ENCODE measurements at places on chromosomes 3 and 15.

- DNase-seq = no peak
These were observed 113.4 kb upstream of the KBTBD8 start for GRCh38 chr3:66884659-66885058.

DNA sequence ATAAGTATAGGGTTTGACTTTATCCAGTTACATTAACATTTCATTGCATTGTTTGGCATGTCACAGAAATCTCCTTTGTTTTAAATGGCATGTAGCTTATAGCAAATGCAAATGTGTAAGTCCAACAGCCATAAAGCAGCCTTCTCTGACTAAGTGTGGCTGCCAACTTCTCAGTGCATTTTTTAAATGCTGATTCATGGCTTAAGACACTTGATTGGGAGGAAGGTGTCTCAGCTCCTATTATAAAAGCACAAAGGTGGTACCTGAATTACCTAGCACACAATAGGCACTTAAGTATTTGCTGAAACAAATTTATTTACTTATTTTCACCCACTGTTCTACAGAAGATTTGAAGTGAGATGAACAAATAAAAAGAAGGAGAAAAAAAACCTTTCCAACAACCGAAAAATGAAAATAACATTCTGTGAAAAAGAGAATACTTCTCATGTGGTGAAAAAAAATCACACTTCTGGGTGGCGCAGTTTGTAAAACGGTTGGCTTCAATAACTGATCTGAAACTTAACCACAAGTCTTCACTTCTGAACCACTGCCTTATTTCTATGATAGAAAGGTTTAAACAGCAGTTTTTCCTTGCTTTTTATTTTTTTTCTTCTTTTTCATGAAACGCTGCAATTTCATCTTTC is 105.5 kb upstream of the ICE2 start:
- DNase-seq = no peak

GRCh38 chr3:10602271-10602670 is 96.9 kb upstream of the ATP2B2 start:
- DNase-seq = no peak

DNA sequence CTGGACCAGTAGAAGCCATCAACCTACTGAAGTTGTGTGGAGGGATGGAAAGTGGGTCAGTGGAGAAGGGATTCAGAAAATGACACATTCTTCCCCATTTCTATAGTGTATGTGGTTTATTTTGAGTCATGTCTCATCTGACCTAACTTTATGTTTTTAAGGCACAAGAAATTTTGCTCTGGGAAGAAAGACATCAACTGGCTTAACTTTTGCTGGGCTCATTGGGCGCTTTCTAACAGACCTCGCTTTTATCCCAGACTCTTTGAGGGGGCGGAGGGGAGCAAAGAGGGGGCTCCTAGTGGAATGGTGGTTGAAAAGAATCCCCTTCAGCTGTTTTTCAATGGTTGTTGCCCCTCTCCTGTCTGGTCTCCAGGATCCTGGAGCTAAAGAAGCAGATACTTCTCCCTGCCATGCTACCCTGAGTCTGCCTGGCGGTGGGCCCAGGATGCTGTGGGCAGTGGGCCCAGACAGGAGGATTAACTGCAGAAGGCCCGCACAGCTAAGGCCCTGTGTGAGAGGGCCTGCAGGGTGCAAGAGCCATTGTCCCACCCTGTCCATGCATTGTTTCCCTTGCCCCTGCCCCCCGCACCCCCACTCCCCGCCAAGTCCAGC is 14.5 kb downstream of the CSRNP1 start:
- DNase-seq = peak; percentile 56

- no peak for DNase-seq
These were observed 63.6 kb downstream of the AAGAB start for GRCh38 chr15:67190813-67191212.

DNA sequence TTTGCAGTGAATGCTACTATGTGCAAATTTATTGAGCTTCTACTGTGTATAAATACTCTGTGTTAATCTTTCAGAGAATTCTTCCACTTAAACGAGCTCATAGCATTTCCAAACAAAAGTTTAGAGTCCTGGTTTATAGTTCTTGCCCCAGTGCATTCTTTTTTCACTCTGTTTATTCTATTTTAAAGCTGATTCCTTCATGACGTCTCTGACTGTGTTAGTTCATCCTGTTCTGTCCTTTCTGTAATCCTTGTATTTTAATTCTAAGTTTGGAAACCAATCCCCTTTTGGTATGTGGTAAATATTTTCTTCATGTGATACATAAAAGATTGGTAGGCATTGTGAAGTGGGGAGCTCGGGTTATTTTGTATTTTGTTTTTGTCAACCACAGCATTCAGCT is 18.7 kb downstream of the P2RY14 start:
- DNase-seq = no peak

DNA sequence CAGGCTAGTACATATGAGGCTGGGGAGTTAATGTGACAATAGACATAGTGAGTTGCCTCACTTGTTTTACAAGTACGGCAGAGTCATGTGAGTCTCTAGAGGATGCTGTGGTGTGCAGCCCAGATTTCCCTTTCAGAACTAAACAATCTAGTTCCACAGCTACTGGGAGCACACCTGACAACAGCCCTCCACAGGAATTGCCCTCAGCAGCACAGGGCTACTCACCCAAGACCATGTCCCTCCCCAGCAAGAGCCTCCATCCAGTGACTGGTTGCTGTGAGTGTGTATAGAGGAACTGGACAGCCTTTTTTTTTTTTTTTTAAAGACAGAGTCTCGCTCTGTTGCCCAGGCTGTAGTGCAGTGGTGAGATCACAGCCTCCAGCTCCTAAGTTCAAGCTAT is 40.2 kb upstream of the UBE2E2 start:
- DNase-seq = no peak

GRCh38 chr15:45906230-45906629 is 271.4 kb downstream of the SQOR start:
- no peak for DNase-seq

GRCh38 chr15:80424381-80424780 is 20.2 kb downstream of the ARNT2 start:
- DNase-seq = no peak

GRCh38 chr3:194936659-194937058 is 251.0 kb downstream of the FAM43A start:
- DNase-seq = no peak

DNA sequence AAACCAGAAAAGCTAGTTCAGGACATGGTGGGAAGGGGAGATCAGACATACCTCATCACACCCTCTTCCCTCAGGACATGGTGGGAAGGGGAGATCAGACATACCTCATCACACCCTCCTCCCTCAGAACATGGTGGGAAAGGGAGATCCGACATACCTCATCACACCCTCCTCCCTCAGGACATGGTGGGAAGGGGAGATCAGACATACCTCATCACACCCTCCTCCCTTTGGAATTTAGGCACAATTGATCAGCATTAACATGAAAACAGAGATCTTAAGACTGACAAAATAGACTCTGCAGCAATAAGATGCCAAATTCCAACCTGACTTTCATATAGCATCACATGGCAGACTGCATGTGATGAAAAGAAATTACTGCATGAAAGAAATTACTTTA is 412.7 kb upstream of the ZNF717 start:
- DNase-seq = no peak

- no peak for DNase-seq
These were observed 21.6 kb downstream of the NCBP2 start for GRCh38 chr3:196920733-196921132.

DNA sequence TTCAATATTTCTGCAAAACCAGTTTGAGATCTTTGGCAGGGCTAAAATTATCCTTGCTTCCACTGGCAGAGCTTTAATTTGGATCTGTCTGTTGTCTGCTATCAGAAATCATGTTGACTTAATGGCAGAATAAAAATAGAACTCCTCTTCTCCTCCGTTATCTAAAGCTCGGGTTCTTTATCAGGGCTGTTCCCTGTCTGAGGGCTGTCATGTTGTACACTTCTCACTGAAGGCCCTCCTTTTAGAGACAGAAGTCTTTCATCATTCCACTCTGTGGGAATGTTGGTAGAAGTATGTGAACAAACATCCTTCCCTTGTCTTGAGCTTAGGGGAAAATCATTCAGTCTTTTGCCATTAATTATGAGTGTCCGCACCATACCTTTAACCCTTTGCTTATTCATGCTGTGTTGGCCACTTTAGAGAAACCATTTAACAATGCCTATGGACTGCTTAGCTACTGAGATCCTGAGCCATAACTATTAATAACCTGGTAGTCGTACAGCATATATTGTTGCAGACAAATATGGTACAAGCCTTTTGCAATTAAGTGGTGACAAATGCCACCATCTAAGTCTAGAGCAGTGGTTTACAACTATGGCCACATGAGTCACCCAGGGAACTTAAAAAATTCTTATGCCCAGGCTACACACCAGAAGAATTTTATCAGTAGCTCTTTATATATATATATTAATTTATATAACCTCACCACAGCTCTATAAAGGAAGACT is 226.0 kb upstream of the TPM1 start:
- DNase-seq = no peak

DNA sequence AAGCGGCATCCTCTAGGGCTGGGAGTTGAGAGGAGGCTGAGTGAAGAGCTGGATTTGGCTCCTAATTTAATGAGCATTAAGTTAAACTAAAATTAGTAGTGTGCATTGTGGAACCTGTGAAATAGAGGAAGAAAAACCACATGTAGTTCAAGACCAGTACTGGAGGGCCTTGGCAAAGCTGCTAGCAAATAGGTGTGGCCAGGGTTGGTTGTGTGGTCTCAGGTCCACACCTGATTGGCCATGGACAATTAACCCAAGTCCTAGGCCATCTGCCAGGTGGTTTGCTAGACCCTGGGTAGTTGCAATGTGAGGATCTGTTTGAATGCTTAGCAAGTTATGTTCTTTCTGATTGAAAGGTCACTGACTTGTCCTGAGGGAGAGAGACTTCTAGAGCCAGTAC is 275.5 kb downstream of the PDCD6IP start:
- no peak for DNase-seq

GRCh38 chr15:55859681-55860080 is 116.7 kb upstream of the PRTG start:
- no peak for DNase-seq

GRCh38 chr3:63624941-63625560 is 27.4 kb upstream of the SNTN start:
- DNase-seq = no peak

- no peak for DNase-seq
These were observed 7.7 kb downstream of the NCKIPSD start for GRCh38 chr3:48678056-48678455.

Measured in C1 segment of cervical spinal cord (tissue), 14 donors.